ENCODE measurements at places on chromosomes 13 and 19.

GRCh38 chr13:50453188-50453587 is 390.3 kb downstream of the DLEU7 start:
- no peak for DNase-seq

- DNase-seq: no peak
These were observed 1636.1 kb downstream of the SLITRK5 start for GRCh38 chr13:89307278-89307677.

- DNase-seq: peak; percentile 98
These were observed 22.8 kb downstream of the ZNF763 start for GRCh38 chr19:11987405-11988281.

DNA sequence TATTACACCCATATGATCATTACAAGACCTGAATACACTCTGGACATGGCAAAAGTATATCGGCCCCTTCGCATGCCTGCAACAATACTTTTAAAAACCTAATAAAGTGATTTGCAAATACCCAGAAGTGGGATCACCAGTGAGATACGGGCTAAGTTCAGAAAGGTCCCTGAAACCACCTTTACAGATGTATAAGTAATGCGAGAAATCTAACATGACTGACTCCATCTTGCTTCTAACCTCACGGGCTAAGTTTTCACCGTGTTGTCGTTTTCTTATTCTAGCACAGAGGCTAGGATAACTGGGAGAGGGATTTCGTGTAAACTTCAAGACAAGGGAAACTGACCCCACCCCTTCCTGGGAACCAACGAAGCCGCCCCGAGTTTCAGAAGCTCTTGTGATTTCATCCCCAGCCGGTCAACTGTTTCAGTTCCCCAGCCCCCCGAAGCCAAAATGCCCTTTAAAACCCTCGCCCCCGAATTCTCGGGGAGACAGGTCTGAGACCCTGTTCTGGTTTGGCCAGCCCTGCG is 703 bp downstream of the NEK3 start:
- DNase-seq: no peak

DNA sequence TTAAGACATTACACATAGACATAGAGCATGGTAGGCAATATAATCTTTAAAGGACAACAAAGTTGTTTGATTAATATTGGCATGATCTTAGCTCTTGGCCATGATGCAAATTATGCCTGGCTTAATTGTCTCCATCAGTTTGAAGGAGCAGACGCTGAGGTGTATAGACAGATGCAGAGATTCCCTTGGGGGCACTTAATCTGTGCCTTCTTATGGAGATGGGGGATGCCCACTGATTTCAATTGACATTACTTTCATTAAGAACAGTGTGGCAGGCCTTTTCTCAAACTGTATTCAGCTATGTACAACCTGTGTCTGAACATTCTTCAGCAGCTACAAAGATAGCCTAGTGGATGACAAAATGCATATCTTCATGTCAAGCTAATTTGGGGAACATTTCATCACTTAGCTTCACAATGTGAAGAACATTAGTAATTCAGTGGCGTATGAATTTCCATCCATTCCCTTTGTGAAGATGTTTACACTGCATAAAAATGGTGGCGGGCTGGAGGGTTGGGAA is 85.3 kb upstream of the MYCBP2 start:
- no peak for DNase-seq

DNA sequence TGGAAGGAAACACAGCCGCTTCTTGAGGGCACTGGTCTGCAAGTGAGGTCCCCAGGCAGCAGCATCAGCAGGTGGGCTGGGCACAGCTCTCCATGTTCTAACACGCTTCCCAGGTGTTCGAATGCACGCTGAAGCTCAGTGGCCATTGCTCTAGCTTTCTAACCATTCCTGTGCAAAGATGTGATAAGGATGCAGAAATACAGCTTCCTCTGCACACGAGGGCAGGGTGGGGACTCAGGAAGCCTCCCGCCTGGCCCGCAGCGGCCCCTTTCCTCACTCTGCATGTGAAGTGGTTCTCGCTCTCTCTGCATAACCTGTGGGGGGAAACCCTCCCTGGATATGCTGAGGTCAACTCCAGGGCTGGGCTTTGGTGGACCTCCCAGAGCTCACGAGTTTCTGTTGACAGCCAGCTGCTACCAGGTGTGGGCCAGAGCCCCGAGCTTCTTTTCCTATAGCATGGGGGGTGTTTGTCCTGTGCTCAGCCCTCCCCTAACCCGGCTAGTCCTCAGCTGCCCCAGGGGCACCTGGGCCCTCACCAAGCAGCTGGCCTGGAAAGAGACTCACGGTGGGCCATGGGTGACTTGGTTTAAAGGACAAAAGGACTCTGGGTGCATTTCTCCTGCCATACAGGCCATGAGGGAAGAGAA is 168.2 kb downstream of the TEX29 start:
- DNase-seq: no peak

GRCh38 chr13:102212729-102213128 is 189.1 kb downstream of the FGF14 start:
- DNase-seq: peak; percentile 12

GRCh38 chr19:17455308-17456123 is 5.2 kb downstream of the NXNL1 start:
- peak; percentile 46 for DNase-seq

DNA sequence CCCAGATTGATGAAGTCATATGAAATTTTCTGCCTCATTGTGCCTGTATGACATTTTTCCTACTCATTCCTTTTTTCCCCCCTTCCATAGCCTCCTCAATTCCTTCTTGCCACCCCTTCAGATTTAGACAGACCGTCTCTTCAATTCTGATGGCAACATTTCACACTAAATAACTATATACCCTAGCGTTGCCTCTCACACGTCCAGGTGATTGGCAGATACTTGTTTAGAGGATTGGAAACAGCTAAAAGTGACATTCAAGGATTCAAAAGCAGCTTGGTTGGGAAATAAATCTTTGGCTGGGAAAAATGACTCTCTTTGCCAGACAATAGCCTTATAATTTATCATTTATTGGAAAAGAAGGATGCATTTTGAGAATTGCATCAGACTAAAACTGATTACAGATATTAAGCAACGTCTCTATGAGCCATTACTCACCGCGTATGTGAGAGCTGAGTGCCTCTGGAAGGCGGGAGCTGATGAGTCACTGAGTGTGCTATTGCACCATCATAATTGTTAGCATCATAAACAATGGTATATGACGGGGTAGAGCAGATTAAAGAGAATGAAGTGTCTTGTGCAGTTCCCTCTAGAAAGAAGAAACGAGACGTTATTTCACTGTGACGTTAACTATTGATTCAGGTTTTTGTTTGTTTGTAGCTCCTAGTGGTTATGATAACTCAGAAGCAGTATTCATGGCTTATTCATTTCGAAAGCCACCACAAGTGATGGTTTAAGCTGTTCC is 61.1 kb upstream of the FAM216B start:
- no peak for DNase-seq

DNA sequence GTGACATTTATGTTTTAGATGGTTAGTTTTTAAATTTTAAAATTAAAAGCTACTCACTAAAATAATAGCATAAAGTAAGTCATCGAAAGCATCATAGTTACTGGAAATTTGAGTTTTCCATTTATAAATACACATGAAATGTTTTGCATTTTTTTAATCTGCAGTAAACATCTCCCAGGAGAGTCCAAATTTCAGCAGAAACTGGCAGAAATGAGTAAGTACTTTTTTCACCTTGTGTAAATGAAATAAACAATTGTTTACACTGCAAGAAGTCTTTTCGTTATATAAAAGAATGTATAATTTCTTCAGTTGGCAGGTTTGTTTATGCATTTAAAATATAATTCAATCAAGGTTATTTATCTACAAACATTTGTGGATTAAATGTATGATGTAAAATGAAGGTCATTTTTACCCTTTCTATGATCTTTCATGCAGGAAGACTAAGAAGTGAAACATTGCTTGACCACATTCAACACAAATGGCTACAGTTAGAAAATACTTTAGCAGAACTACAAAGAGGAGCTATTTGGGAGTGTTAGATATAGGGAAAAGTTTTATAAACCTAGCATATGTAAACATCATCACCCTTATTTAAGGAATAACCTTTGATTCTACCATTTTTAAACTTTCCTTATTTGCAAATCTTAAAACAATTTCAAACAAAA is 55.6 kb downstream of the RCBTB2 start:
- no peak for DNase-seq

- DNase-seq: no peak
These were observed 12.1 kb downstream of the SCGB2B2 start for GRCh38 chr19:34664870-34665269.

DNA sequence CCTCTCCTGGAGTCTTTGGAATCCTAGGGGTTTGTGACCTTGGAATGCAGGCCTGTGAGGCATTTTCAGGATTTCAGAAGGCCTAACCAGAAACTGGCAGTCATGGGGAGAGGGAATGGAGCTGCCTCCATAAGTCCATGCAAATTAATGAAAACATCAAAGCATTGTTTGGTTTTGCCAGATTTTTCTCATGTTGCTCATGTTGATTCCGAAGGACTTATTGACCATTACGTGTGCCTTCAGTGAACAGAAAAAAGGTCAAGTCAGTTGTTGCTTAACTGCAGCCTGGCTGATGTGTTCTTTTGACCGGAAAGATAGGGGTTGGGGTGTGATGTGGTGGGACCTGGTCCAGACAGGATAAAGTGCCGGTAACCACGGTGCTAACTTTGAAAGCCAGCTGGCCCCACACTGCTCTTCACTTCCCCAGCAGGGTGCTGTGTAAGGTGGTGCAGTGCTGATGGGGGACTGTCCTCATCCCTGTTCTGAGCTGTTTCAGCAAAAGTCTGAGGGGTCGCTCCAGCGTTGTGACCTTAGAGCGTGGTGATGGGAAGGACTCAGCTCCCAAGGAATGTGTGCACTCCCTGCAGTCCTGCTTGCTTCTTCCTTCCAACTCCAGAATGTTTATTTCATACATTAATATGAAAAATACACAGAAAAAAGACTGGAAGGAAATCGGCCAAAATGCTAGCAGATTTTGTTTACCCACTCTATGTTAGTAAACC is 3.5 kb downstream of the RNF113B start:
- no peak for DNase-seq

DNA sequence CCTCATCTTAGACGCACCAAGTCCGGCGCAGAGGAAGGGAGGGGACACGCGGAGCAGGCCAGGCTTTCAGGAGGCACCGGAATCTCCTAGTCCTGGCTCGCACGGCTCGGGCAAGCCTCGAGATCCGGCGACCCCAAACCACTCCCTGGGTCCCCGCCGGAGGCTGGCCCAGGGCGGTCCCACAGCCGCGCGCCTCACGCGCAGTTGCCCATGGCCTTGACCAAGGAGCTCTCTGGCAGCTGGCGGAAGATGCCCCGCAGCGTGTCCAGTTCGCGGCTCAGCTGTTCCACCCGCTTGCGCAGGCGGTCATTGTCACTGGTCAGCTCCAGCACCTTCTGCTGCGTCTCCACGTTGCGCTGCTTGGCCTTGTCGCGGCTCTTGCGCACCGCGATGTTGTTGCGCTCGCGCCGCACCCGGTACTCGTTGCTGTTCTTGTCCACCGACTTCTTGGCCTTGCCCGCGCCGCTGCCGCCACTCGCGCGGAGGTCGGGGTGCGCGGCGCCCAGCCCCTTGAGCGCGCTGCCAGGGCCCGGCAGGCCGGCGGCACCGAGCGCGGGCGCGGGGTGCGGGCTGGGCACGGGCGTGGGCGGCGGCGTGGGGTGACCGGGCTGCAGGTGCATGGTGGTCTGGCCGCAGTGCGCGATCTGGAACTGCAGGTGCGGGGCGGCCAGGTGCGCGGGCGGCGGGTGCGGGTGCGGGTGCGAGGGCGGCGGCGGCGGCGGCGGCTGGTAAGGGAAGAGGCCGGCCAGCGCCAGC is 1.0 kb downstream of the CEBPA start:
- peak; percentile 52 for DNase-seq

DNA sequence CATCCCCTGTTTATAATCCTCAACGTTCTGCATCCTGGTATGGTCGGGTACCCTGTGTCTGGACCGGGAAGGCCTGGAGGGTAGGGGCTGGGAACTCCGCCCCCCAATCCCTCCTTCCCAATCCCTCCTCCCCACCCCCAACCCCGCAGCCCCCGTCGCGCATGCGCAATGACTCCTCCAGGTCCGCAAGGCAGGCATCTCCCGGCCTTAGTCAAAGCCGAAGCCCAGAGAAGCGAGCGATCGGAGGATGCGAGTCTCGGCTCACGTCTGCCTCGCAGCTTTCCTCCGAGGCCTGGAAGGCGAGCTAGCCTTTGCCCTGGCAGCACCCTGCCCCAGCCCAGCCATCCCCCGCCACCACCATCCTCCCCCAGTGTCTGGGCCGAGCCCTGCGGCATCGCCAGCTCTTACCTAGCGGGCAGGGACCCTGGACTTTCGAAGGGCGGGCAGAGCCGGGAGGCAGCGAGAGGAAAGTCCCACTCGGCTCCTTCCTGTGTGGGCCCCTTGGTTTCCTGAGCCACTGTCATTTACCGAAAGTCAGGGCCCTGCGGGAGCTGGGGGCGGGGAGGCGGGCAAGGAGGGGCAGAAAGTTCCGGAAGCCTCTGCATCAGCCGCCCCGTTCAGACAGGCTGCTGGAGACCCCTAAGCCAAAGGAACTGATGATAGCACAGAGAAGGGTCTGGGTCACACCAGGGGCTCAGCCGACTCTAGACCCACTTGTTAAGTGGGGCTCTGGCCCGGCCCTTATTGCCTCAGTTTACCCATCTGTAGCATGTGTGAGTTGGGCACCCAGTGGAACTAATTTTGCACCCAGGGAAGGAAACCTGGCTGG is at the start of gene JAK3:
TSS of gene JAK3 (minus strand) at position 445 of the 829 bp plus-strand sequence. CDS start 3,565 bp downstream, outside the sequence.
- peak; percentile 90 for DNase-seq

DNA sequence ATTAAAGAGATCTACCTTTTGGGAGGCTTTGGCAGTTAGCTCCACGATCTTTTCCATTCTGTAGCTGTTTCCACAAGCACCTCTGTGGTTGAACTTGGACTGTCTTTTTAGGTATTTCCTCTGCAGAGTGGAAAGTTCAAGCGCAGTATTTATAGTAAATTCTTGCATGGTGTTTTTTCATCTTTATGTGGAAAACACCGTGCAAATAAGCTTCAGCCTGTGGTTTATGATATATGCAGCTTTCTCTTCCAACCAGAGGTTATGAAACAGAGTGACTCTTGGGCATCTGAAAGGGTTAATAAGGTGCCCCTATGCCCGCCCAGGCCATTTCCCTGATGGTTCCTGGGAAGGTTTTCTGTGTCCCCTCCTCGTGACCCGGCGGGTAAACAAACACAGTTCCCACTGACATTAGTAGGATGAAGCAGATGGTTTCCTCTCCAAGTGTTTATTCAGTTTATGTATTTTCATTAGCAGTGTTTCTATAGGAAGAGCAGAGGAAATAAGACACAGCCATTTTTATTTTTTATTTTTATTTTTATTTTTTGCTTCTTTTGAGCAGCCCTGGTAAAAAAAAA is 39.7 kb upstream of the RNF113B start:
- DNase-seq: no peak

- no peak for DNase-seq
These were observed 39.1 kb downstream of the ACTN4 start for GRCh38 chr19:38686530-38686888.

DNA sequence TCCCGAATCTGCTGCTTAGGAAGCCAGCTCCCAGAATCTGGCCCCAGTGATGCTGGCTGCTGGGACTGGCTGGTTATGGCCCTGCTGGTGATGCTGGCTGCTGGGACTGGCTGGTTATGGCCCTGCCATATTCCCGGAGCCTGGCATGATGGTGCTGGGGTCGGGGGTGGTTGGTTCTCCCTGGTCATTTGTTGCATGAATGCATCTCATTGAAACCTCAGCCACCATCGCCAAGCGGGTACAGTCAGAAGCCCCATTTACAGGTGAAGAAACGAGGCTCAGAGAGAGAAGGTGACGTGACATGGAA is 2.1 kb downstream of the PGLYRP1 start:
- no peak for DNase-seq

All from WTC11 (cell line).